ENCODE measurements at places on chromosomes 7 and 10.
A peak's percentile ranks its signal among the peaks of the same experiment; 100 is the strongest.

DNA sequence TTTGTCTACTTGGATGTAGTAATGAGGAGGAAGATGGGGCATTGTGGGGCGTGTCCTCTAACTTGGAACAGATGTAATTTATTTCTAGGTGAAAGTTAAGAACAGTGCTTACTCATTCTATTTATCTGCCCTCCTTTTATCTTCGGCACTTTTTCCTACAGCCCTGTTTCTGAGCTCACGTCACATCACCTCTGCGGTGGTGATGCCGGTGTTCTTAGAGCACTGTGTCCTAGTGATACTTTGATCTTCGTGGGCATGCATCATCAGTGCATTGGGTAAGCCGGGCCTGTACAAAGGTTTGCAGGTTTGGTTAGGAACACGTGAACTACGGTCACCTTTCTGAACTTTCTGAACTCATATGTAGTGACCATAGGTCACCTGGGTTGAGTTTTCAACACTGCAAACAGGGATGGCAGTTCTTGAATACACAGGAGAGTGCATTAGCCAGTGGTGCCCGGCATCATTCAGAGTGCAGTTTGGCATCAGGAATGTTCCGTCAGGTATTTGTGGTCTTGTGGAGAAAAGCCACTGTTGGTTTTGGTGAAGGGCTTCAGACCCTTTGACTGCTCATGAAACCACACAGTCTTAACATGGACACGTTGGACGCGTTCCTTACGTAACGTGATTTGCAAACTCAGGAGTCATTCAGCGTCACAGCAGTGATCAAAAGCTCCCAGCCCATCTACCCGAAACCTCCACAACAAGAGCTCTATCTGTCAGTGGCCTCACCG, 5.6 kb downstream of the POR start:
- no peak for DNase-seq
- H3K4me3 ChIP-seq = no peak overlapping the region
- H3K36me3 ChIP-seq = peaks cover 18% of the 10 kb centered on the region

DNA sequence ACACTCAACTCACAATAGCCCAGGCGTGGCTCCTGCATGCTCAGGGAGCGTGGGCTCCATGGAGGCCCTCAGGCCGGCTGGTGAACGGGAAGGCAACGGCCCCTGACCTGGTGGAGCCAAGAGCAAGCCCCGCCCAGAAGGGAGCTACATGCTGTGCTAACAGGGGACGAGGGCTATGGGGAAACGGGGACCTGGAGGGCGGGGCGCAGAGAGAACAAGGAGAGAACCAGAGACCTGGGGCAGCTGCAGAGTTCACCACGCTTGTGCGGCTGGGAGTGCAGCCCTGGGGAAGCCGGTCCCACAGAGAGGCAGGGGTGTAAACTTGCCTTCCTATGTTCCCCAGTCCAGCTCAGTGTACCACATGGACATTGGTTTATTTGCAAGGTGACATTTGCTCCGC, 69.2 kb upstream of the PPP2R2D start:
- peaks cover 14% of the 10 kb centered on the region for H3K27me3 ChIP-seq
- no peaks in the 10 kb centered on the region for H3K36me3 ChIP-seq
- H3K4me3 ChIP-seq = no peak overlapping the region
- DNase-seq = no peak
- H3K4me1 ChIP-seq = peaks cover 12% of the 10 kb centered on the region

- DNase-seq = no peak
- H3K27me3 ChIP-seq = peaks cover 4% of the 10 kb centered on the region
- H3K27ac ChIP-seq = no peak overlapping the region
- no peaks in the 10 kb centered on the region for H3K36me3 ChIP-seq
- H3K4me3 ChIP-seq = no peak overlapping the region
Measured at GRCh38 chr7:31419505-31420055, 79.1 kb upstream of the NEUROD6 start.

DNA sequence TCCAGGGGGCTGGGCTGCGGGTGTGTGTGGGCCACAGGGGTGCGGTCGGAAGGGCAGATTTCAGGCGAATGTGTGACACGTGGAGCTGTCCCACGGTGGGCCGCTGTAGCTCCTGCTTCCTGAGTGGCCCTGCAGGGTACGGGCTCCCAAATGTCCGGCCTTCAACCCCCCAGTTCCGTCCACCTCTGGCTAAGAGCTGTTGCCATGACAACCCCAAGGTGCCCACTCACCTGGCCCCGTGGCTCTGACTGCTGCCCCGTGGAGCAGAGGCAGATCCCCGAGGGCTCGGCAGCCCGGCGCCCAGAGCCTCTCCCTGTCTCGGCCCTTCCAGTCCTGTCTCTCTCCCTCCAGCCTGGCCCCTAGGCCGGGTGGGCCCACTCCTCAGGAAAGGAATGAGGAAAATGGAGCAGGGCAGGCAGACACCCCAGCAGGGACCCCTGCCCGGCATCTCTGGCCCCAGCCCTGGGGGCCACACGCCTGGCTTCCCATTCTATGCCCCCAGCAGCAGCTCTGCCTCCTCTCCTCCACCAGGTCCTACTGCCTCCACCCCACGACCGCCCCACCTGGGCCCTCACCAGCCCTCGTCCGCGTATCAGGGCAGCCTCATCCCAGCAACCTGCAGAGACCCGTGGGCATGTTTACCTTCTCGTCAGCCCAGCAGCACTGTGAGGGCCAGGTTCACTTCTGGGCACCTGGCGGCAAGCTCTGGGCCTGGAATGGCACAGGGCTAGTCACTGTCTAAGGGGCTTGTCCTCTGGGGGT, 215.6 kb downstream of the ELFN1 start:
- H3K36me3 ChIP-seq = peaks cover 22% of the 10 kb centered on the region
- no peak overlapping the region for H3K4me3 ChIP-seq

DNA sequence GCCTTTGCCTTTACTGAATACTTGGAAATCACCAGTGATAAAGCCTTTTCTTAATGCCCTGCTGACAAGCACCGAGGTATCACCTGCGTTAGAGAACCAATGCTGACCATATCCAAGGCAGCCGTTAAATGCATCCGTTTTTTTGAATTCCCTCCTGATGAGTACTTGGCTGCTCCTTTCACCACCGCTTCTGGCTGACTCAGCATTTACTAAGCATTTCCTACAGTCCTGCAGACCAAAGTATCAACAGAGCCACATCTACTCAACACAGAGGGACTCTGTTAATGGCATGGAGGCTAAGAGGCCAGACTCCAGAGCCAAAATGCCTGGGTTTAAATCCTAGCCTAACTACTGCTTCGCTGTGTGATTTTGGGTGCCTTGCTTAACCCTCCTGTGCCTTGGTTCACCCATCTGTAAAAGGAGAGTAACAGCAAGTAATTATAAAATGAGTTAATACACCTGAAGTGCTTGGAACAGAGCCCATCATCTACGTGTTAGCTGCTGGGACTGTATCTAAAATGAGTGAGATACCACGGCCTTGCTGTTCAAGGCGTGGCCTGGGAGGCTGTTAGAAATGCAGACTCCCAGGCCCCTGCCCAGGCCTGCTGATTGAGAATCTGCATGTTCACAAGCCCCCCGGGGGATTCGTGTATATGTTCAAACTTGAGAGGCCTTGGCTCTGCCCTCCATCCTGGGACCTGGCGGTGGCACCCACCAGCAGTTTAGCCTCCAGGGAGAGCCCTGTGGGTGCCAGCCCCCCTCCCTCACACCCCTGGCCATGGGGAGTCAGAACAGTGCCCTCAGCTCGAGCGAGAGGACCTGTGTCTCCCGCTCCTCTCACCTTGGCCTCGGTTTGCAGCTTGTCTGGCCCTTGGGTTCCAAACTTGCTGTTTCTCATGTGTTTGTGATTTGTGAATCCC, 30.8 kb upstream of the EFCAB10 start:
- no peak overlapping the region for H3K4me3 ChIP-seq
- H3K36me3 ChIP-seq = peaks cover 17% of the 10 kb centered on the region
- no peak overlapping the region for H3K27ac ChIP-seq
- H3K27me3 ChIP-seq = peaks cover 6% of the 10 kb centered on the region
- DNase-seq = no peak
- peaks cover 26% of the 10 kb centered on the region for H3K4me1 ChIP-seq

- peaks cover 16% of the 10 kb centered on the region for H3K4me1 ChIP-seq
- H3K27ac ChIP-seq = no peak overlapping the region
- H3K36me3 ChIP-seq = no peaks in the 10 kb centered on the region
- DNase-seq = no peak
- H3K27me3 ChIP-seq = peaks cover 10% of the 10 kb centered on the region
Measured at GRCh38 chr7:106811472-106811871, 53.6 kb upstream of the PIK3CG start.

- H3K27ac ChIP-seq = peak overlapping the region; percentile 99
- H3K27me3 ChIP-seq = peaks cover 2% of the 10 kb centered on the region
- peaks cover 27% of the 10 kb centered on the region for H3K36me3 ChIP-seq
- DNase-seq = no peak
- peaks cover 25% of the 10 kb centered on the region for H3K4me1 ChIP-seq
Measured at GRCh38 chr7:29987811-29988317, 1.7 kb downstream of the SCRN1 start.

- H3K4me3 ChIP-seq = no peak overlapping the region
- H3K27me3 ChIP-seq = peaks cover 20% of the 10 kb centered on the region
- H3K36me3 ChIP-seq = no peaks in the 10 kb centered on the region
- no peak for DNase-seq
- no peak overlapping the region for H3K27ac ChIP-seq
Measured at GRCh38 chr7:156577645-156578577, 62.7 kb upstream of the RNF32 start.

GRCh38 chr10:91624633-91625032, 8.2 kb downstream of the PPP1R3C start:
- no peak for DNase-seq
- no peak overlapping the region for H3K27ac ChIP-seq
- H3K4me3 ChIP-seq = no peak overlapping the region

DNA sequence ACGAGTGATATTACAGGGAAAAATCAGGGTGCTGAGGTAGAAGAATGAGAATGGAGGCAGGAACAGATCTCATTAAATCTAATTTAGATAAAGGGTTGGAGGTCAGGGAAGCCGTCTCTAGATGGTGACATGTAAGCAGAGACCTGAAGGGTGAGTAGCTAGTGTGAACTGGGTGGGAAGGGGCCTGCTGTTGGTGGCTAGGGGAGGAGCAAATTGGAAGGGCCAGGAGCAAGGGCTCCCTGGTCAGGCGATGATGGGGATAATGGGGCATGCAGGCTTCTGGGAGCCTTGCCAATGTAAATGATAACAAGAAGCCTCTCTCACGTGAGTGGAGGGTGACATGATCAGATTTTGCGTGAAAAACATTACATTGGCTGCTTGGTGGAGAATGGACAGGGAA, 76.3 kb downstream of the WDFY4 start:
- peaks cover 26% of the 10 kb centered on the region for H3K27me3 ChIP-seq
- no peak for DNase-seq
- no peak overlapping the region for H3K27ac ChIP-seq
- H3K36me3 ChIP-seq = no peaks in the 10 kb centered on the region

DNA sequence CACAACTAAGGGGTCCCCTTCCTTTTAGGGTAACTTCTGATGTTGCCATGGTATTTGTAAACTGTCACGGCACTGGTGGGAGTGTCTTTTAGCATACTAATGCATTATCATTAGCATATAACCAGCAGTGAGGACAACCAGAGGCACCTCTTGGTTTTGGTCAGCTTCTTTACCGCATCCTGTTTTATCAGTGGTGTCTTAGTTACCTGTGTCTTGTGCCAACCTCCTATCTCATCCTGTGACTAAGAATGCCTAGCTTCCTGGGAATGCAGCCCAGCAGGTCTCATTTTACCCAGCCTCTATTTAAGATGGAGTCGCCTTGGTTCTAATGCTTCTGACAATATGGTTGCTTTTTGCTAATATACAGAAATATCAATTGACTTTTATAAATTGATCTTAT, 54.9 kb downstream of the AHCYL2 start:
- no peak overlapping the region for H3K4me3 ChIP-seq
- no peaks in the 10 kb centered on the region for H3K4me1 ChIP-seq
- H3K27ac ChIP-seq = no peak overlapping the region
- H3K27me3 ChIP-seq = peaks cover 3% of the 10 kb centered on the region
- DNase-seq = no peak

DNA sequence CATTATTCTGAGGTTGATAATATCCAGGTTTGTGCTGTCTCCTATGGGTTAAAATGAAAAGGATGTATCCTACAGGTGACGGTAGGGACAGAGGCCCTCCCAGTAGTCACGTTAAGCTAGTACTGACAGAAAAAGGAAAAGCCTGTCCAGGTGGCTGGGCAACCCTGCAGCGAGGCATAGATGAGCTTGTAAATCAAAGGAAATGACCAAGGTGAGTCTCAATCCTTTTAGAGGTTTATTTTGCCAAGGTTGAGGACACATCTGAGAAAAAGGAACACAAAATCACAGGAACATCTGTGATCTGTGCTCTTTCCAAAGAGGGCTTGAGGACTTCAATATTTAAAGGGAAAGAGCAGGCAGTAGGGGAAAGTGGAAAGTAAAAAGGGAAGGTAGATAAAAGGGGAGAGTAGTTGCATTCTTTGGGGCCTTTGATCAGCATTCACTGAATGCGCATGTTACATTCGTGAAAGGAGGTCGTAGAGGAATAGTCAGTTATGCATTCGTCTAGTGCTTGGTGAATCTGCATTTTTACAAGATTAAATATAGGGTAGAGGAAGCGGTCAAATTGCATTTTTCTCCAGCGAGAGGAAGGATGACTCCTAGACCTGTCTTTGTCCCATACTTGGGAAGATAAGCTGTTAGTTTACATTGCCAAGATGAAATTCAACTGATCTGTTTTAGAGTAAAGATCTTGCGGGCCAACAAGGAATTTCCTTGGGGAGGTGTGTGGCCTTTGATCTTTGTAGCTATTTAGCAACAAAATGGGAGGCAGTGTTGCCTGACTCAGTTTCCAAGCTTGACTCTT, 884 bp upstream of the GSTO1 start:
- DNase-seq = no peak
- H3K4me3 ChIP-seq = peak overlapping the region; percentile 93

DNA sequence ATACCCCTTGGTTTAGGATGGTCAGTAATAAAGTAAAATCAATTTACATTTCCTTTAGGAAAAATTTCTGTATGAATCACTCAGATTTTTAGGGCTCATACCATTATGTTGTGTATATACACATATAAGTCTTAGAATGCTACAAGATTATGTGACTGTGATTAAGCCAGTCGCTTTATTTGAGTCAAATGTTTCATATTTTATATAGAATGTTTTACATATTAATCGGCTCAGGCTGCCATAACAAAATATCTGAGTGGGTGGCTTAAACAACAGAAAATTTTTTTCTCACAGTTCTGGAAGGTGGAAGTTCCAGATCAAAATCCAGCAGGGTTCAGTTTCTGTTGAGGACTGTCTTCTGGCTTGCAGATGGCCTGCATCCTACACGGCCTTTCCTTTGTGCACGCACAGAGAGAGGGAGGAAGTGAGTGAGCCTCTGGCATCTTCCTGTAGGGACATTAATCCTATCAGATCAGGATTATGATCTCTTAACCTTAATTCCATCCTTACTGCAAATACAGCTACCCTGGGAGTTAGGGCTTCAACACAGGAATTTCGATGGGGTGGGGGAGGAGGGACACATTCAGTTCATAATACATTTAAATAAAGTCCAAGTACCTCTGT, 198.0 kb downstream of the PHF14 start:
- peaks cover 6% of the 10 kb centered on the region for H3K4me1 ChIP-seq
- H3K27ac ChIP-seq = peak overlapping the region; percentile 61
- H3K4me3 ChIP-seq = no peak overlapping the region

- peaks cover 48% of the 10 kb centered on the region for H3K4me1 ChIP-seq
- H3K27ac ChIP-seq = no peak overlapping the region
- H3K36me3 ChIP-seq = peaks cover 13% of the 10 kb centered on the region
- DNase-seq = no peak
- no peak overlapping the region for H3K4me3 ChIP-seq
Measured at GRCh38 chr7:37311355-37311754, 137.3 kb downstream of the ELMO1 start.

GRCh38 chr10:46247808-46248569, 38.8 kb upstream of the ANTXRL start:
- H3K4me3 ChIP-seq = no peak overlapping the region
- no peaks in the 10 kb centered on the region for H3K27me3 ChIP-seq
- no peak for DNase-seq
- no peaks in the 10 kb centered on the region for H3K4me1 ChIP-seq

Data from nephron progenitor cell (in vitro differentiated cells).